CD8-positive, alpha-beta memory T cell (primary cell): ENCODE measurements at places on chromosomes 7 and 10. TPM values are rescaled to one million over a fixed set of nuclear protein-coding genes. Genes with fewer than 3 reads are reported as not detected.

The MLXIPL gene
- not detected for total RNA-seq

The CPVL gene
- 1.0 TPM for total RNA-seq

The HOXA1 gene
- total RNA-seq, result 0.38 TPM

The MEOX2 gene
- not detected for total RNA-seq

The NUTM2A gene
- 0.40 TPM for total RNA-seq

The SLC25A13 gene
- 13.8 TPM for total RNA-seq

DNA sequence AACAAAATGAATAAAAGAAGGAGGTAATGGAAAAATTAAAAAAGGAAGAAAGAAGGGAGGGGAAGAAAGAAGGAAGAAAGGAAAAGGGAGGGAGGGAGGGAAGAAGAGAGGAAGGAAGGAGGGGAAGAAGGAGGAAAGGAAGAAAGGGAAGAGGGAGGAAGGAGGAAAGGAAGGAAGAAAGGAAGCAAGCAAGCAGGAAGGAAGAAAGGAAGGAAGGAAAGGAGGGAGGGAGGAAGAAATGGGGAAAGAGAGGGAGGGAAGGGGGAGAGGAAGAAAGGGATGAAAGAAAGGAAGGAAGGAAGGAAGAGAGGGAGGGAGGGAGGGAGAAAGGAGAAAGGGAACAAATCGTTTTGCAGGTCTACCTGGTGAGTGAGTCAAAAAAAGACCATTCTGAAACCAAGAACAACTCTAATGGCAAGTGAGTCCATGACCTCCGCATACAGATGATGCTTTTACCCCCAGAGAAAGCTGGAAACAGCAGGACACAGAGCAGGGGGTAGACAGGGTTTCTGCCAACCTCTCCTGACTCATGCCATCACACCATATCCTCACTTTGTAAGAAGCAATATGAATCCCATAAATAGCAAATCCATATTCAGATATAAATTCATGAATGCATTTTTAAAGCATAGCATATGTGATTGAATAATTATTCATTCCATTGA is 1112.9 kb upstream of the AUTS2 start:
- DNase-seq, result no peak

DNA sequence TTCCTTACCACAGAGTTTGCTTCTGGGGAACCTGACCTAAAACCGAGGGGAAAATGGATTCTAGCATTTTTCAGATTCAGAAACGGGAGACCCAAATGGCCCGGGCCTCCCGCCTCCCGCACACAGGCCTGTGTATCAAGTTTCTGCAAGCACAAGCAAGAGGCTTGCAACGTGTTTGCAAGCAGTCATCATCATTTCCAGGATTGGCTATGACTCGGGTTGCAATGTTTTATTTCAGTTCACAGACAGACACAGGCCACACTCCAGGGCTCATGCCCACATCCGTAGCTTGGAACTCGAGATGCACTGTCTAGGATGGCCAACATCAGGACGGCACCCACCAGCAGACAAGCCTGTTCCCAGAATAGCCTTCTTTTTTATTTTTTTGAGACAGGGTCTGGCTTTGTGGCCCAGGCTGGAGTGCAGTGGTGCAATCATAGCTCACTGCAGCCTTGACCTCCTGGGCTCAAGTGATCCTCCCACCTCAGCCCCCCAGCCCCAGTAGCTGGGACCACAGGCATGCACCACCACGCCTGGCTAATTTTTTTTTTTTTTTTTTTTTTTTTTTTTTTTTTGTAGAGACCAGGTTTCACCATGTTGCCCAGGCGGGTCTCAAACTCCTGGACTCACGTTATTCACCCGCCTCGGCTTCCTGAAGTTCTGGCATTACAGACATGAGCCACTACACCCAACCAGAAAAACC is 68.1 kb upstream of the FOXK1 start:
- no peak for DNase-seq

- peak; percentile 84 for DNase-seq
Observed at GRCh38 chr7:157386979-157387800, 50.4 kb downstream of the DNAJB6 start.

DNA sequence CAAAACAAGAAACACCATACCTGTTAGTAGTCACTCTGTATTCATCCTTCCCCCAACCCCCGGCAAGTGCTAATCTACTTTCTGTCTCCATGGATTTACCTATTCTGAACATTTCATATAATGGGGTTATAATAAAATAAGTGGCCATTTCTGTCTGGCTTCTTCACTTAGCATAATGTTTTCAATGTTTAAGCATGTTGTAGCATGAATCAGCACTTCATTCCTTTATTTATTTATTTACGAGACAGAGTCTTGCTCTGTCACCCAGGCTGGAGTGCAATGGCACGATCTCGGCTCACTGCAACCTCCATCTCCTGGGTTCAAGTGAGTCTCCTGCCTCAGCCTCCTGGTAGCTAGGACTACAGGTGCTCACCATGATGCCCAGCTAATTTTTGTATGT is 69.2 kb downstream of the HIP1 start:
- DNase-seq, result no peak

DNA sequence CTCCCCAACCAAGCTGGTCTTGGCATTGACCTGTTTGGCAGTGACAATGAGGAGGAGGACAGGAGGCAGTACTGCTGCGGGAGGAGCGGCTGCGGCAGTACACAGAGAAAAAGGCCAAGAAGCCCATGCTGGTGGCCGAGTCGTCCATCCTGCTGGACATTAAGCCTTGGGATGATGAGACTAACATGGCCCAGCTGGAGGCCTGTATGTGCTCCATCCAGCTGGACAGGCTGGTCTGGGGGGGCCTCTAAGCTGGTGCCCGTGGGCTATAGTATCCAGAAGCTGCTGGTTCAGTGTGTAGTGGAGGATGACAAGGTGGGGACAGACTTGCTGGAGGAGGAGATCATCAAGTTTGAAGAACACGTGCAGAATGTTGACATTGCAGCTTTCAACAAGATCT is 39.1 kb upstream of the ZNF273 start:
- DNase-seq, result no peak

DNA sequence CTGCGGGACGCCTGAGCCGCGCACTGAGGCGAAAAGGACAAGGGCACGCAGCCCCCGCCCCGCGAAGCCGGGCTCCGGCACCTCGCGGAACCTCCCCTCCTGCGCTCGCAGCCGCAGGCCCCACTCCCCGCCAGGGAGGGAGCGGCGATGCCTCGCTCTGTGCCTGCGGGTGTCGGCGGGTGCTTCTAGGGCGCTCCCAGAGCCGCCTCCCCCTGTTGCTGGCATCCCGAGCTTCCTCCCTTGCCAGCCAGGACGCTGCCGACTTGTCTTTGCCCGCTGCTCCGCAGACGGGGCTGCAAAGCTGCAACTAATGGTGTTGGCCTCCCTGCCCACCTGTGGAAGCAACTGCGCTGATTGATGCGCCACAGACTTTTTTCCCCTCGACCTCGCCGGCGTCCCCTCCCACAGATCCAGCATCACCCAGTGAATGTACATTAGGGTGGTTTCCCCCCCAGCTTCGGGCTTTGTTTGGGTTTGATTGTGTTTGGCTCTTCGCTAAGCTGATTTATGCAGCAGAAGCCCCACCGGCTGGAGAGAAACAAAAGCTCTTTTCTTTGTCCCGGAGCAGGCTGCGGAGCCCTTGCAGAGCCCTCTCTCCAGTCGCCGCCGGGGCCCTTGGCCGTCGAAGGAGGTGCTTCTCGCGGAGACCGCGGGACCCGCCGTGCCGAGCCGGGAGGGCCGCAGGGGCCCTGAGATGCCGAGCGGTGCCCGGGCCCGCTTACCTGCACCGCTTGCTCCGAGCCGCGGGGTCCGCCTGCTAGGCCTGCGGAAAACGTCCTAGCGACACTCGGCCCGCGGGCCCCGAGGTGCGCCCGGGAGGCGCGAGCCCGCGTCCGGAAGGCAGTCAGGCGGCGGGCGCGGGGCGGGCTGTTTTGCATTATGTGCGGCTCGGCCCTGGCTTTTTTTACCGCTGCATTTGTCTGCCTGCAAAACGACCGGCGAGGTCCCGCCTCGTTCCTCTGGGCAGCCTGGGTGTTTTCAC is 519 bp downstream of the ITGB8 start:
- DNase-seq, result no peak

- peak; percentile 23 for DNase-seq
Observed at GRCh38 chr10:73974309-73974946, 23.5 kb upstream of the VCL start.

DNA sequence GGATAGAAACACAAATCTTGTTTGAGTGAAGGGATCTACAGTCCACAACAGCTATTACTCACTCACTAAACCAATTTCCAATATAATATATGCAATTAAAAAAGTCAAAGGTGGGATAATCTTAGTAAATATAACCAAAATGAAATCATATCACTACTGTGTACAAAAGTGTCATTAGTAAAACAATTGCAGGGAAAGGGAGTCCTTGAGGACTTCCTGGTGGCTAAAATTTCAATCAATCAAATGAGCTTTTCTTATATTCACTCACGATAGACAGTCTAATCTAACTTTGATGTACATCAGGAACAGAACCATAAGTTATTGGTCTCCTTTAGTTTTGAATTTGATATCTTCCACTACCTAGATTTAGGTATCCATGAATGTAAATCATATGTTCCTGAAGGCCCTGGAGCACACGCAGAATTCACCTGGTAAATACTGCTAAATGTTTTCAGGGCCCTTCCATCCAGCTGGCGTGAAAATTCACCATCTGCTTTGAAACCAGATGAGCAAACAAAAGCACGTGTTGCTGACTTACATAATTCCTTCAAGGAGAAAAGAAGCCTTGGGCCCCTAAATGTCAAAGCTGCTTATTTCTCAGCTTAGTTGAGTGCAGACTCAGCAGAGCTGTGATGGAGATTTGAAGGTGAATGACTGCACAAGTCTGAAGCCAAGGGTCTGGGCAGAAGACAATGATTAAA is 159.3 kb upstream of the TMEM196 start:
- DNase-seq, result no peak

DNA sequence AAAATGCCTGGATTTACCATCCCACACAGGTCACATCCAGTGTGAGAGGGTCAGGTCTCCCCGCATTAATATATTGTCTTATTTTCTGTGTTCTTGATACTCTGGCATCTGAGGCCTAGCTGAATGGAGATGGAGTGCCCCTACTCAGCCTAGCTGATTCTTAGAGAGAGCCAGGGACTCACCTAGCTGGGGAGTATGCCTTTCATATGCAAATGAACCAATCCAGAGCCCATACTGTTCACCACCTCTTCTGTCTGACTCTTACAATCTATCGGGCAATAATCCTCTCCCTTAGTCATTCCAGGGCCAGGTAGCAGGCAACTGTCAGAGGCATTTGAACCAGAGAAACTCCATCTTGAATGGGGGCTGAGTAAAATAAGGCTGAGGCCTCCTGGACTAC is 46.3 kb downstream of the LBX1 start:
- no peak for DNase-seq

DNA sequence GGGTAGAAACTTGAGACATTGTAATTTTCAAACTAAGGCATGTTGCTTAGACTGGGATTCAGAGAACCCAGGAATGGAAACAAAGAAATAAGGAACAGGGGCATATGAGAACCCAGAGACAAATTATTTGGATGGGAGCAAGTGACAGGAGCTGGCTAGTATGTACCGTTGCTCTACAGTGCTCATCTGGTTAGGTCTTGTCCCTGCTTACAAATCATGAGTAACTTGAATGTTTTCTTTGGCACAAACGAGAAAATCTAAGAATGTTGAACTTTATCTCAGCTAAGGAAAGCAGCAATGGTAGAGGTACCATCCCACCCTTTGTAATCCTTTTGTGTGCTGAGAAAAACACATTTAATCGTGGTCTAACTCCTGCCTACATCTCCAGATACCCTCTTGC is 116.0 kb upstream of the IMMP2L start:
- no peak for DNase-seq
